ENCODE measurements at places on chromosomes 3 and 15.

DNA sequence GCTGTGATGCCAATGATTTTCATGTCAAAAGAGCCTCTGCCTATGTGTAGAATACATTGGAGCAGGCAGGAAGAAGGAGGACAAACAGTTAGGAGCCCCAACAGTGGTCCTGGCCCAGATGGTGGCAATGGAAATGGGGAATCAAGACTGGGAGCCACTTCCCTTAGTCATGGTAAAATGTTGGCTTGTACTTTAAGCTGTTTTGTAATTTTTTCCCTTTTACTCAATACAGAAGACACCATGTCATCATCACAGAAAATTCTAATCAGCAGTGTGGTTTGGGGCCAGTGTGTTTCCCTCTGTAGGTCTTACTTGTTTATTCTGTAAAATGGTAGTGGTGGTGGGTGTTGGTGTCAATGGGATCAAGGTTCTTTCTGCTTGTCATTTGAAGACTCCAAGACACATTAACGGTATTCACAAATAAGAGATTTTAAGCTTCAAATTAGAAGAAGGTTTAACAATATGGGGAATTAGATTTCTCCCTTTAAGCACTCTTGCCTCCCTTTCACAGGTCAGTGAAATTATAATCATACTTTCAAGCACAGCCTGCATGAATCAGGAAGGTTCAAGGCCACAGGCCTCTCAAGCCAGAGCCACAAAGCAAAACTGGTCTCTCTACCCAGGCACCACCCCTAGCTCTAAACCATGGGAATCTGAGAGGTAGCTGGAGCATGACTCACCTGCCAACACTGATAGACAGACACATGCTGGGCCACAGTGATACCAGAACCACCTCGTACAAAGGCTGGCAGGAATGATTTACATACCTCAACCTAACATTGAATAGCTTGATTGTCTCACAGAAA is 24.9 kb downstream of the SIAH2 start:
- DNase-seq, result no peak
- peaks cover 16% of the 10 kb centered on the region for H3K36me3 ChIP-seq
- H3K4me1 ChIP-seq, result peaks cover 16% of the 10 kb centered on the region
- H3K27ac ChIP-seq, result no peak overlapping the region
- no peak overlapping the region for H3K4me3 ChIP-seq

DNA sequence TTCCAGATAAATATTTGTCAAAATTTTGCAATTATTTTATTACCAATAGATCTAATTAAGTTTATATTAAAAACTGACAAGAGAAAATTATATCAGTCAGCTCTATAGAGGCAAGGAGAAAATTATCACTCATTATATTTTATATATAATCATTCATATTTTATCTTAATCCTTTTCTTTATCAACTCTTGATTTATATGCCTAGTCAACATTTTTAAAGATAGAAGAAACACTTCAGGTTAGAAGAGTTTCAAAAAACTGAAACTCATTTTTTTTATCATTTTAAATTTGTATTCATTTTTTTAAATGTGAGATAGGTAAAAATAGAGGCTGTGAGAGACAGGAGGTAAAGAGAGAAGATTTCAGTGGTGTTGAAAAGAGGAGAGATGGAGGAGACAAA is 217.3 kb upstream of the P2RY1 start:
- H3K27me3 ChIP-seq, result no peaks in the 10 kb centered on the region
- no peaks in the 10 kb centered on the region for H3K36me3 ChIP-seq
- no peak overlapping the region for H3K4me3 ChIP-seq
- H3K27ac ChIP-seq, result no peak overlapping the region

DNA sequence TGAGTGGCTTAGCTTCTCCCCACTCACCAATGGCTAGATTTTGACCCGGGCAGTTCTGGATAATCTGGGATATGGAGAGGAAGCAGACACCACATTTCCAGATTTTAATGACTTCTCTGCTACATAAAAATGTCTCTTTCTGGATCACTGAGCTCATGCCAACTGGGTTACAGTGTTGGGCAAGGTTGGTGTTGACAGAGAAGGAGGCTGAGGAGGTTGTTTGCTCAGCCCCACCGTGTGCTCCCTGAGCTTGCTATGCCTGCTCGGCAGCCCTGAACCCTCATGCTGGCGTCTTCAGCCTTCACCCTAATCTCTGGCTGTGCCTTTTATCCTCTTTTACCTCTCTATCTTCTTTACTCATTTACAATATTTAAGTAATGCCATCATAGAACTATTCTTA is 53.0 kb upstream of the KPNA4 start:
- no peaks in the 10 kb centered on the region for H3K36me3 ChIP-seq
- H3K4me1 ChIP-seq, result peaks cover 3% of the 10 kb centered on the region
- no peaks in the 10 kb centered on the region for H3K27me3 ChIP-seq
- no peak overlapping the region for H3K4me3 ChIP-seq

- H3K4me3 ChIP-seq, result no peak overlapping the region
- no peak for DNase-seq
- H3K36me3 ChIP-seq, result no peaks in the 10 kb centered on the region
- peaks cover 17% of the 10 kb centered on the region for H3K4me1 ChIP-seq
- no peak overlapping the region for H3K27ac ChIP-seq
These were observed 13.9 kb downstream of the ARHGEF3 start for GRCh38 chr3:56787784-56788256.

DNA sequence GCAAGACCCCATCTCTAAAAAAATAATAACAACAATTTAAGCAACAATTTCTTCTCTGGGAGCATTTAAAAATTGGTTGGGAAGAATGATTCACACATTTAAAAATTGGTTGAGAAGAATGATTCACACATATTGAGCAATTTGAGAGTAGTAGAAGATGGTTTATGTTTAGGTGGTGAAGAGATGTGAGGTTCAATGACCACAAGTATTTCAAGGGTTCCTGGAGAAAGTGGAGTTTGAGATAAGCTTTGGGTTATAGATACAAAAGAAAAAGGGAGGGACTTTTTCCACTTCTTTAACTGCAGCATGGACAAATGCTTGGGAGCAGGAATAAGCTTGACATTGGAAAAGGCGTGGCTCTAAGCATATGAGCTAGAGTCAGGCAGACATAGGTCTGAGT is 145.7 kb upstream of the NPHP3 start:
- no peak overlapping the region for H3K4me3 ChIP-seq
- no peaks in the 10 kb centered on the region for H3K36me3 ChIP-seq
- no peaks in the 10 kb centered on the region for H3K4me1 ChIP-seq
- H3K27me3 ChIP-seq, result peaks cover 6% of the 10 kb centered on the region
- no peak overlapping the region for H3K27ac ChIP-seq
- DNase-seq, result no peak

DNA sequence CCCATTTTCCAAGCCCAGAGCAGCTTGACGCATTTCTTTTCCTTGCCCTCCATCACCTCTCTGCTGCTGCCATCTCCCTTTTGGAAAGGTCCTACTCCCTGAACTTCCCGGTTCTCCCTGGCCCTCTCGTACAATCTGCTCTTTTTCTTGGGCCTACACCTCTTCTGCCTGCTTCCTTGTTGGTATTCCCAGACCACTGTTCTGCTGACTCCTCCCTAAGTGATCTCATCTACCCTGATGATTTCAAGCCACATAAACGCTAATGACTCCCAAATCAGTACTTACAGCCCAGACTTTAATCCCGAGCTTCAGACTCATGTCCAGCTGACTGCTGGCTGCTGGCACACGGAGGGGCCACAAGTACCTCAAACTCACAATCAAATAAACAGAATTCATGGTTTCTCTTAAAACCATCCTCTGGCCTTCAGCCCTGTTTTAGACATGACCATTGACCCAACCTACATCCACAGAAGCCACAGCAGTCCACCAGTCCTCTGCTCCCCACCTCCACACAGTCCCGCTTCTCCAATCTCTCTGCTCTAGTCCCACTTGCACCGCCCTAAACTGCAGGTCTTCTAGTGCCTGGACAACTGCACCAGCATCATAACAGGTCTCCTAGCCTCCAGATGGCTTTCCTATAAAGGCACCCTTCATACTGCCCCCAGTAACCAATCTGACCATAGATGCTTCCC is 57.6 kb downstream of the AAGAB start:
- H3K36me3 ChIP-seq, result peaks cover 36% of the 10 kb centered on the region
- no peak for DNase-seq
- H3K4me1 ChIP-seq, result no peaks in the 10 kb centered on the region
- H3K27ac ChIP-seq, result peak overlapping the region; percentile 0
- no peak overlapping the region for H3K4me3 ChIP-seq

DNA sequence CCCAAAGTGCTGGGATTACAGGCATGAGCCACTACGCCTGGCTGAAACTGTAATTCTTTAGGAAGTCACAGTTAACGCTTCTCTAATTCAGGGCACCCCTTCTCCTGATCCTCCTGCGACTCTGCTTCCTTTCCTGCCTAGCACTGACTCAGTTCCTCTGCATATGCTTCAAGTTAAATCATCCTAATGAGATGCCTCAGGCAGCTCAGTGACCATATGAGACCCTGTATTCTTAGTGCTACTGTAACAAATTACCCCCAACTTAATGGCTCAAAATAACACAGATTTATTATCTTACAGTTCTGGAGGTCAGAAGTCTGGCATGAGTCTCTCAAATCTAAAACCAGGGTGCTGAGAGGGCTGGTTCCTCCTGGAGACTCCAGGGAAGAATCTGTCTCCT is 271.8 kb upstream of the LYSMD4 start:
- no peak overlapping the region for H3K27ac ChIP-seq
- no peaks in the 10 kb centered on the region for H3K36me3 ChIP-seq
- H3K27me3 ChIP-seq, result no peaks in the 10 kb centered on the region
- H3K4me3 ChIP-seq, result no peak overlapping the region
- DNase-seq, result no peak
- no peaks in the 10 kb centered on the region for H3K4me1 ChIP-seq

DNA sequence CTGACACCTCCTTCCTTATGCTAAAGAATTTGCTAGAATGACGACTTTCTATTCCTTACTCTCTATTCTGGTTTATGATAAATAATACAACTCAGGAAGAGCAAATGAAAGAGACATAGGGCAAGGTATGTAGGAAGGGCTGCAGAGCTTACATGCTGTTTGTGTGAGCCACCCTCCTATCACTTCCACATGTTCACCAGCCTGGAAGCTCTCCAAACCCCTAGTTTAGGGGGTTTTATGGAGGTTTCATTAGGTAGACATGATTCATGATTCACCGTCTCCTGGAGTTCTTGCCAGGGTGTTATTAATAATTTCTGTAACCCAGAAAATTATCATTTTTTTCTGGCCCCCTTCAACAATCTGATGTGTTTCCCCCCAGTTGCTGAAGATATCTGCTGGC is 172.1 kb upstream of the COL8A1 start:
- no peak overlapping the region for H3K4me3 ChIP-seq
- H3K36me3 ChIP-seq, result no peaks in the 10 kb centered on the region
- no peak overlapping the region for H3K27ac ChIP-seq
- no peak for DNase-seq

- H3K36me3 ChIP-seq, result no peaks in the 10 kb centered on the region
- H3K4me3 ChIP-seq, result no peak overlapping the region
- no peak overlapping the region for H3K27ac ChIP-seq
- peaks cover 50% of the 10 kb centered on the region for H3K27me3 ChIP-seq
These were observed 130.8 kb downstream of the MINAR1 start for GRCh38 chr15:79562899-79563298.

DNA sequence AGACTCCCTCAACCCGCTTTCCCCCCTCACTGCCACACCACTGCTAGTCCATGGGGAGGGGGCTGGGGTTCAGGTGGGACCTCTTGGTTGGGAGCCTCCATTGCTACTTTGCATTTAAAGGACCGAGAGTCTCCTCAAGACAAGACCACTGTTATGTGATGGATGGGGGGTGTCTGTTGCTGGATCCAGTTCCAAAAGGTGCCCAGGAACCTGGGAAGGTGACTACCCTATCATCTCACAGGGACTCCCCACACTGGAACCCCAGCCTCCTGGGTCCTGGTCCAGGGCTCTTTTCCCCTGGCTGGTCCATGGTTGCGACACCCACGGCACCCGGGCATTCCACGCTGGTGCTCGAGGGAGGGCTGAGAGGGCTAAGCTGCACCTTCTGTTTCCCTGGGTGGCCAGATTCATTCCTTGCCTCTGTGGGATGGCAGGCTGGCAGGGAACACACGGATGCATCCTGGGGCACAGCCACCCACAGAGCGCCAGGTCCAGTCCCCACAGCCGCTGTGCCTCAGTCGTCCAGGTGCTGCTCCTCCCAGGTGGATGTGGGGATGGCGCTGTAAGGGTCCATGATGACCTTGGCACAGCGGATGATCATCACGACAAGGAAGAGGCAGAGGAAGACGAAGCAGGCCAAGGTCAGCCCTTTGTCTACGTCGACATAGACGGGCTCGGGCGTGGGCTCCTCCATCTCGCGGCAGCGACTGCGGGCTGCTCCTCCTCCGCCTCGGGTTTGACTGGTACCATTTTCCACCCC is 48.6 kb downstream of the FAH start:
- H3K36me3 ChIP-seq, result no peaks in the 10 kb centered on the region
- H3K27me3 ChIP-seq, result no peaks in the 10 kb centered on the region
- H3K27ac ChIP-seq, result no peak overlapping the region
- no peak overlapping the region for H3K4me3 ChIP-seq
- H3K4me1 ChIP-seq, result peaks cover 13% of the 10 kb centered on the region
- DNase-seq, result no peak

- H3K4me3 ChIP-seq, result no peak overlapping the region
- H3K27me3 ChIP-seq, result no peaks in the 10 kb centered on the region
- no peaks in the 10 kb centered on the region for H3K36me3 ChIP-seq
- no peak for DNase-seq
- H3K4me1 ChIP-seq, result no peaks in the 10 kb centered on the region
- no peak overlapping the region for H3K27ac ChIP-seq
These were observed 17.5 kb downstream of the TLNRD1 start for GRCh38 chr15:81018197-81018596.

DNA sequence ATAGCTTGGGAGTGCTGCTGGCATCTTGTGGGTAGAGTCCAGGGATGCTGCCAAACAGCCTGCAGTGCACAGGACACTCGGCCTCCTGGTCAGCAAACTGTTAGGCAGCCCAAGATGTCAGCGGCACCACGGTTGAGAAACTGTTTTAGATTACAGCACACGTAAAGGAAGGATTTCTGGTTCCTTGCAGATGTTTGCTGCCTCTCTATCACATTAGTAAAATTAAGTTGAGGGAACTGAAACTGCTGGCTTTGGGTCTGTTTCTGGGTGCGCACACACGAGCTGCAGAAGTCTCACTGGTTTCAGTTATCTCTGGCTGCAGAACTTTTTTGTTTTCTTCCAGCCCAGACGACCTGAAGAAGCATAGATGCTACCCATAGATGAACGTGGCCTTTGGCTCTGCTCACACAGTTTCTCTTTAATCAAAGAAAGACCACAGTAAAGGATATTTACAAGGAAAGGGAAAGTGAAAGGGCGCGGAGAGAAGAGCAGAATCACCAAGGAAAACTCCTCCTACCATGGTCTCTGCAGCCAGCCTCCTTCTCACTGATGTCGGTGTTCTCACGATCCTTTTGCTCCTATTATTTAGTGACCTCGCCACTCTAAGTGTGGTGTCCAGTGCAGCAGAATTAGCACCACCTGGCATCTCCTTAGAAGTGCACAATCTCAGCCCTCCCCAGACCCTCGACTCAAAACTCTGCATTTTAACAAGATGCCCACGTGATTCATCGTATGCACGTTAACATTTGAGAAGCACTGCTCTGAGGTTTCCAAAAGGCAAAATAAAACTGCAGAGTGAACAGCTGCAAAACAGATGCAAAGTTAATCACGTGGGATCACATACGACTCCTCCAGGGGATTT is 50.6 kb upstream of the AKAP13 start:
- no peaks in the 10 kb centered on the region for H3K27me3 ChIP-seq
- H3K27ac ChIP-seq, result no peak overlapping the region
- H3K4me1 ChIP-seq, result peaks cover 9% of the 10 kb centered on the region
- DNase-seq, result no peak
- no peak overlapping the region for H3K4me3 ChIP-seq
- H3K36me3 ChIP-seq, result no peaks in the 10 kb centered on the region
